ENCODE measurements at places on chromosomes 5 and 9.

- DNase-seq, result no peak
These were observed 557.0 kb downstream of the TLE1 start for GRCh38 chr9:81132318-81132717.

GRCh38 chr9:78371981-78372380 lies 75.1 kb downstream of the PSAT1 start:
- DNase-seq, result no peak

- no peak for DNase-seq
These were observed 97.6 kb upstream of the SEMA6A start for GRCh38 chr5:116672203-116672602.

- no peak for DNase-seq
These were observed 214.5 kb downstream of the SEMA5A start for GRCh38 chr5:9331372-9331771.

- DNase-seq, result no peak
These were observed 365.9 kb downstream of the NFIB start for GRCh38 chr9:13948037-13948436.

GRCh38 chr5:78930721-78931120 lies 54.4 kb downstream of the ARSB start:
- no peak for DNase-seq

DNA sequence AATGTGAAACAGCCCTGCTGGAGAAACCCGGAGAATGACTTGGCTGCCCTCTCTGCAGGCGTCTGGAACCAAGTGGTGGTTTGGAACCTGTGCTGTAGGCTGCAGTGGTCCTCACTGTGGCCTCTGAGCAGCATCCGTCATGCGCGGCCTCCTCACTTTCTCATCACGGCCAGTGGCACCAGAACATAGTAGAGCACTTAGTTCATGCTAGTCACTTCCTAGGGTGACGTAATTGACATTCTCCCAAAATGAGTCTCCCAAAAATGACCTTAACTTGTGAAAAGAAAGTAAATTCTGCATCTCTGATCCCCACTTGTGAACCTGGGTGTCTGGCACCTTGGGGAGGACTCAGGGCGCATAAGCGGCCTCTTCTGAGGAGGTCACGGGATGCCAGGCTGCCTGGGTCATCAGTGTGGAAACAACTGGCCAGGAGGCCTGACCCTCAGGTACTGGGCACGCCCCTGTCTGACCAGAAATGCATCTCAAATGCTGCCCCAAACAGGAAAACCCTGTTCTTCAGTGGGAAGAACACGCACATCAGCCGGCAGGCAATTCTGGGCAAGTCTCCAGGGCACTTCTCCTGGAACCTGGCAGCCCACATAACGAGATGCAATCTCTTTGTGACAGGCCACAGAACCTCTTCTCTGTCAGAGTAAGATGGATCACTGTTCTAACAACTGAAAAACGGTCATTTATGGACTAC lies 36.6 kb upstream of the SPTLC1 start:
- peak; percentile 83 for DNase-seq

DNA sequence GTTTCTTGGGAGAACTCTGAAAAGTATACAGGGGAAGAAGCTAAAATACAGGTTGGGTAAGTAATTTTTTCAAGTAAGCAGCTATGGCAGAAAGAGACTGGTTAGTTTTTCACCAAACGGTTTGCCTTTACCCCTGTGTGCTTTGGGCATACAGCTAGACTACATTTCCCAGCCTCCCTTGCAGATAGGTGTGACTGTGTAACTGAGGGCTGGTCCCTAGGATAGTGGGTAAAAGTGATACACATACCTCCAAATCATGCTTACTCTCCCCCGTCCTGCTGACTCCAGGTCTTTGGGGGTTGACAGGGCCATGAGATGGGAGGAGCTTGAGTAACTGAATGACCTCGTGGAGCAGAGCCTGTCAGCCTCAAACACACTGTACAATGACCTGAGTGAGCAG lies 208.6 kb upstream of the GDNF start:
- DNase-seq, result no peak

DNA sequence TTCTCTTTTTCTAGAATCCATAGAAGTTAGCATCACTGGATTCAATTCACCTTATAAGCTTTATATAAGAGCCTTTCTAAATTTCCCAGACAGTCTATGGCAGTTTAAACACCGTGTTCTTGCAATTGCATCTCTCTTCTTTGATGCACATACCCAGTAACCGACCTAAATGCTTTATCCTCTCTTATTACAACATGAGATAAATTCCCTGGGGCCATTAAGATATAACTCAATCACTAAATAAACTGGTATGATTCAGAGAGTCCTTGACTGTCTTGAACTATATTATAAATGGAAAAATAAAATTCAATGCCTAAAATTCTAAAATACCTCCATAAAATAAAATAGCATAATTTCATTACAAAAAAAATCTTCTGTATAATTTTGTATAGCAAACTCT lies 98.1 kb downstream of the DIRAS2 start:
- no peak for DNase-seq

DNA sequence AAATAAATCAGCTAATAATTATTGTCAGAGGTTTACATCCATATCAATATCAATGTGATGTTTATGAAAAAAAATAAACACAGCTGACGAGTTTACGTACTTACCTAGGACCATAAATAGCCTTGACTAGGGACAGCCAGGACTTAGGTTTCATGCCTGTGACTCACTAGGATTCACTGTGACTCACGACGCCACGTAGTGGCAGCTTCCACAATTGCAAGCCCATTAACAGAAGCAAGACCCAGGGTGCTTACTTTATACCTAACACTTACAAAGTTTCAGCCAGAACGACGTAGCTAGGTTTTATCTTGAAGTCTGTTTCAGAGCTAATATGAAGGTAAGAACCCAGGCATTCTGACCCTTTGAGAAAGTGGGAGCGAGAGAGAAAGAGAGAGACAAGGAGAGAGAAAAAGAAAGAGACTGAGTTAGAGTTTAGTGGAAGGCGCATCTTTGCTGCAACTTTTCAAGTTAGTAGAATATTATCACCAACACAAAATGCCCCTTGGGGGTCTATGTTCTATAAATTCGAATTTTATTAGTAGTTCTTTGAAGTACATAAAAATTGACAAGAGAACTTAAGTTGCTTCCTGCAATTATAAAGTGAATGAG lies 191.2 kb downstream of the GNA14 start:
- peak; percentile 90 for DNase-seq

DNA sequence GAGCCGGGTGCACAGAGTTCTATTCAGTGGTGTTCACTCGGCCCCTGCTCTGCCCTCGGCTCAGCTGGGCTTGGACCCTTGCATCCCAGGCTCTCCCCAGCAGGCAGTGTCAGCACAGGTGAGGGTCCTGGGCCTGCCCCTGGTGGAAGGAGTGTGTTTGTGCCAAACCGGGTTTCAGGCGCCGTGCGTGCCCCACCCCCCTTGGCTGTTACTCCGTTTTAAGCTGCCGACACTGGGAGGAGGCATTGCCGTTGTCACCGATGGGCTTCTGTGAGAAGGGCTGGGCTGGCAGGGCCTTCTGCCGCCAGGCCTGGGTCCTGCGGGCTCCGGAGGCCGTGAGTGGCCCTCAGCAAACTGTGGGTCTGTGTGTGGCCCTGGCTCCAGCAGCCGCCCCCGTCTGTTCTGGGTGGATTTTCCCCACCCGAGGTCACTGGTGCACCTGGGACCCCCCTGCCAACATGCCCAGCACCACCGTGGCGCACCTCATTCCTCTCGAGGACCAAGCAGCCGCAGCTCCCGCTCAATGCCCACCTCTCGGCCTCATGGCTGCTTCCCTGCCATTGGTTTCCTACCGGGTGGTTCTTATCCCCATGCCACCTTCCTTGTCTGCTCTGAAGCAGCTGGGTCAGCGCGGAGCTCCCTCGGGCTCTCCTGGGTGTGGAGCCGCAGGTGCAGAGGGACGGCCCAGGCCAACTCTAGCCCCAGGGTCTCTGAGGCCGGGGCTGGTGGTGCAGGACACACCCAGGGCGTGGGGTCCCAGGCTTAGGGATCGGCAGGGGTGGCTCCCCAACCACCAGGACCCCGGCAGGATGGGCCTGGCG lies 44.3 kb upstream of the EXOC3 start:
- DNase-seq, result no peak

DNA sequence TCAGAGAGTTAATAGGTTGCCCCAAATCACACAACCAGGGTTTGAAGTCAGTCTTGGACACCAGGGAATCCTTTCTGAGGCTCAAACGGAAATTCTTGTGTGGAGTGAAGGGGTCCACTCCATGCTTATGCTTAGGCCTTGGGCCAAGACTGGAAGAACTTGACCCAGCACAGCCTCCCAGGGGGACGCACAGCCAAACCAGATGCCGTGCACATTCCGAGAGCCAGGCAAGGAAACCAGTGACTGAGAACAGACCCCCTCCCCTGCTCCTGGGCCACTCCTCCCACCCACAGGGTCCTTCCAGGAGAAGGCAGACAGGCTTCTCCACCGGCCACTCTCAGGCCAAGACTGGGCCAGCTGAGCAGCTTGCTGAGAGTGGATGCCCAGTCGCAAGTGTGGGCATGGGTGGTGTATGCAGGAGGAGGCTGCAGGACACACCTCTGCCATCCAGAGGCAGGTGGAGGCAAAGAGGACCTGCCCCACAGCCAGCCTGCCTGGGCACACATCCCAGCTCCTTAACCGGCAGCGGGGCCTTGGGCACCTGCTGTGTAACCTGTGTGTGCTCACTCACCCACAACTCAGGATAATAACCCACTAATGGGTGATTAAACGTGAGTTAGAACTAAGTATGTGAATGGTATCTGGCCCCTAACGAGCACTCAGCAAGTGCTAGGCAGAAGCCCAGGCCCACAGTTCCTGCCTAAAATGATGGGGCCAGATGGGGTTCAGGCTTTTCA lies 38.0 kb downstream of the NIPAL4 start:
- no peak for DNase-seq

GRCh38 chr5:112491257-112491656 lies 72.2 kb upstream of the EPB41L4A start:
- no peak for DNase-seq

All from H54 (cell line).